H1 (cell line): ENCODE measurements at places on chromosomes 12 and 14. TPM values are rescaled to one million over a fixed set of nuclear protein-coding genes. Genes with fewer than 3 reads are reported as not detected.

DNA sequence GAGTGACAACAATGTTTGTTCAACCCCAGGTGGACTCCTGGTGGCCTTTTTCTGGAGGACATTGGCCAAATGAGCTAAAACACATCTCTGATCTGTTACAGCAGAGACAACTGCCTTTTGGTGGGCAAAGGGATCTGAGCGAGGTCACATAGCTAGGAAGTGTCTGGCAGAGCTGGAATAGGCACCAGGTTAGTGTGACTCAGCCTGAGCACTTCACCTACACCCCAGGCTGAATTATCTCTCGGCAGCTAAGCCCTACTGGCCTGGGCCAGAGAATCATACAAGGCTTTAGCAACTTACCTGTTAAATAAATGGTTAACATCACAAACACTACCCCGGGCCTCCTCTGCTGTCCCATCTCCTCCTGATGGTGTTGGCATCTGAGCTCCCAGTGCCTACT, 50.2 kb upstream of the HSPB8 start:
- no peaks in the 10 kb centered on the region for H3K27me3 ChIP-seq
- H3K27ac ChIP-seq: no peak overlapping the region
- no peaks in the 10 kb centered on the region for H3K4me1 ChIP-seq
- no peaks in the 10 kb centered on the region for H3K36me3 ChIP-seq

DNA sequence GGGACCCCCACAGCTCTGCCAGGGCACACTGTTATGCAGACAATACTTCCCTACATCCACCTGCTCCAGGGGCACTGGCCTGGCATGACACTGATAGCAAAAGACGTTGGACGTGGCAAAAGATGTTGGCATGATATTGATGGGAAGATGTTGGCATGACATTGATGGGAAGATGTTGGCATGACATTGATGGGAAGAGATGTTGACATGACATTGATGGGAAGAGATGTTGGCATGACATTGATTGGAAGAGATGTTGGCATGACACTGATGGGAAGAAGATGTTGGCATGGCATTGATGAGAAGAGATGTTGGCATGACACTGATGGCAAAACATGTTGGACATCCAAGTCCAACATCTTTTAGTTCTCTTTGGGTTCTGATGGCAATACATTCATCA, 11.4 kb upstream of the DEGS2 start:
- H3K36me3 ChIP-seq: no peaks in the 10 kb centered on the region
- no peaks in the 10 kb centered on the region for H3K27me3 ChIP-seq
- no peak for DNase-seq
- H3K4me1 ChIP-seq: no peaks in the 10 kb centered on the region
- no peak overlapping the region for H3K27ac ChIP-seq

DNA sequence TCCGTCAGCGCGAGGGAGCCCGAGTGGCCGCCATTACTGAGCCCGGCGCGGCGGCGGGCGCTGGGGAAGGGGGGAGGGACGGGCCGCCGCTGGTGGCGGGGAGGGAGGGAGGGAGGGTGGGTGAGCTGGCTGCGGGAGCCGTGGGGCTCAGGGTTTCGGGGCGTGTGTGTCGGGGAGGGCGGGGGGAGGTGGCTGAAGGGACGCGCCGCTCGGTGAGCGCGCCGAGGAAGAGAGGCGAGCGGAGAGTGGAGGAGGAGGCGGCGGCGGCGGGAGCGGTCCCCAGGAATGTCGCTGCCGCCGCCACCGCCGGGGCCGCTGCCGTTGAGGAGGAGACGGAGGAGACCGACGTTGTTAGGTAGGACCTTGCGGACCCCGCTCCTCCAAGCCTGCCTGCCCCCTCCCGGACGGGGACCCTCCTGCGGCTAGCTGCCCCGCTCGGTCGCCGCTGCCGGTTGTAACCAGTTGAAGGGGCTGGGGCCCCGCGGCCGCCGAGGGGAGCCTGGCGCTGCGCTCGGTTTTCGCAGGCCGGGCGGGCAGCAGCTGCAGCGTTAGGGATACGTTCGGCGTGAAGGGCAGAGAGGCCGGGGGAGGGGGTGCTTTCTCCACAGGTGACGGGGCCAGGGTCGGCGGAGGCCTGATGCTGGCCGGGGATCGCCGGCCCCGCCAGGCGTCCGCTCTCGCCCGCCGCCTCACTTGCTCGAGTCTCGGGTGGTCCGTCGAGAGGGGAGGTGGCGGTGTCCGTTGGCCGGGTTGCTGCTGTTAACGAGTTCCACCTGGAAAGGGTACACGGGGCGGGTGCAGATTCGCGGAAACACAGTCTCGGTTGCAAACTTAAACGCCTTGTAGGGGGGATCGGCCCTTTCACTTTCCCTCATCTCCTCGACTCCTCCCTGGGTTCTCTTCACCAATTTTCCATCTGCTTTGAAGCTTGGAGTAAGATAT, at the start of gene ARHGAP5:
ARHGAP5 (plus strand) TSS at position 224 of the 942 bp plus-strand sequence. CDS start 13,366 bp downstream, outside the sequence.
- H3K36me3 ChIP-seq: no peaks in the 10 kb centered on the region
- peak within 1 kb of the TSS; percentile 95 for H3K4me3 ChIP-seq

- H3K4me1 ChIP-seq: no peaks in the 10 kb centered on the region
- no peak overlapping the region for H3K27ac ChIP-seq
- H3K4me3 ChIP-seq: no peak overlapping the region
- no peak for DNase-seq
- no peaks in the 10 kb centered on the region for H3K36me3 ChIP-seq
- no peaks in the 10 kb centered on the region for H3K27me3 ChIP-seq
Measured at GRCh38 chr12:114347861-114348260, 58.1 kb downstream of the TBX5 start.

Gene AMN
- polyA plus RNA-seq: 0.77 and 1.5 TPM in 2 replicates
